ENCODE measurements at places on chromosomes 6 and 20. TPM values are rescaled to one million over a fixed set of nuclear protein-coding genes. Genes with fewer than 3 reads are reported as not detected.

ZC2HC1B gene
- polyA plus RNA-seq, result not detected

RNF8 gene
- 20.1 TPM for polyA plus RNA-seq

DEFB121 gene
- not detected for polyA plus RNA-seq

DNA sequence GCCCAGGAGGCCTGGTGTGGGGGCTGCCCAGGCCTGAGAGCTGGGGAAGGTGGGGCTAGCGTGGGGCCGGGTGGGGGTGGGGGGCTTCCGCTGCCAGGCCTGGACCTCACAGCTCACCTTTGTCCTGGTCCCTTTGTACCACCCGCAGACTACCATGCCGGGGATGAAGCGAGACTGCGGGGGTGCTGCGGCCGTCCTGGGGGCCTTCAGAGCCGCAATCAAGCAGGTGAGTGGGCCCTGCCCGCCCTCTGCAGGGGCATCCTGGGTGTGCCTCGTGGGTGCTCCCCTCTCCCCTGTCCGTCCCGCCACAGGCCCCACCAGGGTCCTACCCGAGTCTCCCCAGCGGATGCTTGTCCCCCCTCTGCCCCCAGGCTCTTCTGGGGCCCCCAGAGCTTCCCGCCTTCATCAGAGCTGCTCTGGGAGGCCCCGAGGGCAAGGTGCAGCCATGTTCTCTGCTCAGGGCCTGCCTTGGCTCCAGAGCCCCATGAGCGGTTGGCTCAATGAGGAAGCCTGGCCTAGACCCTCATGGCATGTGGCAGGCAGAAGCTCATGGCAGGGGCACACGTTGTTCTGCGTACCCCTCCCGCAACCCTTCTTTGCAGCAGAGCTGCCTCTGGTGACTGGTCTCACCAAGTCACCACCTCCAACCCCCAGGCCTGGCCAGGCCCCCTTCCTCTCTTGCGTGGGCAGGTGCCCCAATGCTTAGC is 14.5 kb downstream of the NPEPL1 start:
- no peak for DNase-seq

- DNase-seq, result no peak
These were observed 113.9 kb upstream of the TMEM170B start for GRCh38 chr6:11423667-11424066.

DNA sequence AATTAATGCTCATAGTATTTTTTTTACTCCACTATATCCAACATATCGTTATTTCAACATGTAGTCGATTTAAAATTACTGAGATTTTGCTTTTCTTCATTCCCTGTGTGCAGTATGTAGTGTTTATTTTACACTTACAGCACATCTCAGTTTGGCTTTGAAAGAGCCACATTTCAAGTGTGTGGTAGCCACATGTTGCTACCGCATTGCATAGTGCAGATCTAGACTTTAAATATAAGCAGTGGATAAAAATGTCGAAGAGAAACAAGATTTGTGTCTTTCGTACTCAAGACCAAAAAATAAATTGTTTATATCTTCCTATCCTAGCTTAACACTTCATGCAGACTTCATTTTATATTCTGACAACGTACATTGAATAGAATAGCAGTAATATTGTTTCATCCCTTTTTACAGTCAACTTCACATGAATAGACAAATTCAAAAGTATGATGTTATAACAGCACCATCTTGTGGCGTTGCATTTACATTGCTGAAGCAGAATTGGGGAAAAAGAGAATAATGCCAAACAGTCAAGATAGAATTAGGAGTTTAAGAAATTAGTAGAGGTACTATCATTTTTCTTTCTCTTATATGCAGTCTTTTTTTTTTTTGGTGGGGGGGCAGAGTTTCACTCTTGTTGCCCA is 29.9 kb downstream of the FBXO5 start:
- DNase-seq, result no peak

All from AG04450 (cell line).